Activated naive CD8-positive, alpha-beta T cell treated with anti-CD3 and anti-CD28 coated beads, Interleukin-2, amount 50 U/mL, for 16 hours (primary cell): ENCODE measurements at places on chromosomes 4 and X.

- no peak for DNase-seq
These were observed 15.4 kb upstream of the CDKL5 start for GRCh38 chrX:18410038-18410437.

DNA sequence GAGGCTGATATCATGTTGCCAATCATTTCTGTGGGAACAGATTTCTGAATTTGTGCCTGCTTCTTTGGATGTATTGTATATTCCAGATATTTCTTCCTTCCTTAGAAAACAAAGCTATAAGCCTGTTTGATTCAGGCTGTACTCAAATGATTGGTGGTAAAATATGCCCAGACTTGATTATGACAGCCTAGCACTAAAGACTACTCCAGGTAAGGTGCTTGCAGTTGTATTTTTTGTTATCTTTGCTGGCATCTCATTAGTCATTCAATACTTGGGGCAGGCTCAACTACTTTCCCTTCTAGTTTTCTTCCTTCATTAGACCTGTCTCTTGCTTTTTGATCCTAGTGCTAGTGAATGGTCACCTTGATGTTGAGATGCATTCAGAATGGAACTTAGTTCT lies 90.6 kb downstream of the ZNF518B start:
- no peak for DNase-seq

- DNase-seq, result no peak
These were observed 230.3 kb upstream of the PCDH18 start for GRCh38 chr4:137762591-137762990.

- DNase-seq, result no peak
These were observed 27.2 kb upstream of the IGSF1 start for GRCh38 chrX:131316260-131316659.

- DNase-seq, result no peak
These were observed 15.1 kb upstream of the TNIP2 start for GRCh38 chr4:2771264-2771663.

DNA sequence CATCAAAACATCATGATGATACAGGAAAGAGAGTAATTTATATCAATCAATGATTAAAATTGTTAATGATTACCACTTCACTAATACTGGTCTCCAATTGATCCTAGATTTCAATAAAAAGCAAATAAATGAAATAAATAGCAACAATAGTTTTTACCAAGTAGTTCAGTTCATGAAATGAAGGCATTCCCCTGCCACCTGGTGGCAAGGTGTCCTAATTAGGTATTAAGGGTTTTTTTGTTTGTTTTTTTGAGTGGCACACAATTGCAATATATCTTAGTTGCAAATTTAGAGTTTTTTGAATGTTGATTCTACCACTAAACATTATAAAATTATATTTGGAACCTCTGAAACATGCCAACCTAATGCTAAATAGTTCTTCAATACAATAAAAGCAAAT lies 157.4 kb upstream of the PDE5A start:
- no peak for DNase-seq

DNA sequence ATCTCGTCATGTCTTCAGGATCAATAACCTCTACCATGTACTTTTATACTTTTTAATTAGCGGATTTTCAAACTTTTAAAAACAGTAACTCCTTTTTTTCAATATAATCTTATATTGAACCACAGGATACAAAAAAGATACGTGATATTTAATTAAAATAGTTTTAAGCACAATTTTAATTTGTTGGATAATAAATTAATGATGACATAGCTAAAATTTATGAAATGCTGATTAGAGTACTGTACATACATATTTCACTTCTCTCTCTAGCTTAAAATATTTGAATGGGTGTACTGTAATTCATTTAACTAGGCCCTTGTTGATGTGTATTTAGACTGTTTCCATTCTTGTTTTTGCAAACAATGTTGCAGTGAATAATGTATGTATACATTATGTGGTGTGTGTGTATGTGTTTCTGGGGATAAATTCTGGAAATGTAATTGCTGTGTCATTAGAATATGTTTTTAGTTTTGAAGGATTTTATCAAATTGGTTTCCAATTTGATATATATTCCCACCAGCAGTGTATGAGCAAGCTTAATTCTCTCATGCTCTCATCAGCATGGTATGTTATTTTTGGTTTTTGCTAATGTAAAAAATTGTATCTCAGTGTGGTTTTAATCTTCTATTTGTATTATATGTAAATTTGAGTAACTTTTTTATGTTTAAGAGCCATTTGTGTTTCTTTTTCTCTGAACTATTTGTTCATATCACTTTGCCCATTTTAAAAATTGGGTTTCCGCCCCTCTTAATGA lies 66.4 kb downstream of the CDKL5 start:
- DNase-seq, result no peak

DNA sequence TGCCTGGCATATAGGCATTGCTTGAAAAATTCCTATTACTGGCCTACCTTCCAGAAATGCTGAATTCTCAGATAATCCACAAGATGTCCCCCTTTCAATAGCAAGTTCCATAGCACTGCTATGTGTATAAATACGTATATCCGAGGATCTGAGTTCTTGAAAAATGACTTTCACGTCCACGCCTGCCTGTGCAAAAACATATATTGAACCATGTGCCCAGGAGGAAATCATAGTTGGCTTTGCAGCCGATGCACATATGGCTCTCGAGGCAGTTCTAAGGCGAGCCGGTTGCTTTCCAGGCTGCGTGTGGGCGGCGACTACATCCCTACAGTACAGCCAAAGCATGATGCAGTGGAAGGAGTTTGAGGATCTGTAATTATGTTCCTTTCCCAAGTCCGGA lies 55.4 kb upstream of the ESX1 start:
- DNase-seq, result no peak

DNA sequence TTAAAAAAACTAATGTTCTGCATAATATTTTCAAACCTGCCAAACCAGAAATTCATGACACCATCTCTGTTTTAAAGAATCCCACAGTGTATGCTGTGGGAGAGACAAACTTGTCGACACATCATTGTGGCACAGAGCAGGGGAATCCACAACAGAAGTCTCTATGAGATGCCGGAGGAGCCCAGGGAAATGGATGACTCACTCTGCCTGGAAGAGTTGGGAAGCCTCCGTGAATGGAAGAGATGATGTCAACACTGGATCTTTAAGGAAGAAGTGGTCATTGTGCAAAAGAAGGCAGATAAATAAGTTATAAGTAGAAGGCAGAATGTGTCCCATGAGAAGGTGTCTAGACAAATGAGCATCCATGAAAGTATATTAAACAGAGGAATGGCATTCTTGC lies 595.1 kb downstream of the RAB28 start:
- no peak for DNase-seq

DNA sequence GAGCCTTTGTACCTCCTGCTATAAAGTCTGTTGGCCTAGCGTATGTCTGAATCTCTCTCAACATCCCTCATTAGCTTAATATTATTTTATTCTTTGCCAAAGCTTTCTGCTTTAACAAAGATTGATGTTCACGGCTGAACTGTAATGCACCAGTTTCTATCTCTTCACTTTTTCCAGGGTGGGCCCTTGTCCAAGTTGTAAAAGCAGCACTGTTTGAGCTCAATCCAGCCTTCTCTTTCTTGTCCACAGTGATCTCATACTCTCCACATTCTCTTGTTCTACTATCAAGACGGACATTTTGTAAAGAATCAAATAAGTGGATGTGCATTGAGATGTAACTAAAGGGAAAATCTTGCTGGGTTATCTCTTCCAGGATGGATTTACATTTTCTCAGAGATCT lies 34.4 kb upstream of the RTL3 start:
- no peak for DNase-seq

- no peak for DNase-seq
These were observed 69.2 kb downstream of the SORBS2 start for GRCh38 chr4:185742766-185743165.

GRCh38 chr4:176137631-176138030 lies 57.8 kb downstream of the SPATA4 start:
- no peak for DNase-seq

GRCh38 chr4:184357165-184357564 lies 117.2 kb downstream of the IRF2 start:
- DNase-seq, result no peak

- no peak for DNase-seq
These were observed 358.7 kb upstream of the EMCN start for GRCh38 chr4:100876546-100876945.

DNA sequence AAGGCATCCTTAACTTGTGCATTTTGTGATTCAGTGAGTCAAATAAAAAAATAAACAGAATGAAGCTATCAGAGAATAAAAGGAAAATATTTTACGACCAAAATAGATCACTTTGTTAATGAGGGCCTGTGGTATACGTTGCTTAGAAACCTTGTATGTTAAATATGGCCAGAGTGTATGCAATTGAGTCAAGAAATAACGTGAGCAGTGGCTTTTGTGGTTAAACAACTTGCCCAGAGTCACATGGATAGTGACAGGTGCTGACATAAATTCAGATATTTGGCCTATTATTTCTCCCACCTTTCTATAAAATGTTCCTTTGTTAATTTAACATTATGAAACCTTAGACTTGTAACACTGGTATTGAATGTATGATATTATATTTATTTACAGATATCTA lies 393.4 kb downstream of the PABPC4L start:
- no peak for DNase-seq

- DNase-seq, result no peak
These were observed 20.7 kb upstream of the UCHL1 start for GRCh38 chr4:41236032-41236431.

- no peak for DNase-seq
These were observed 78.4 kb downstream of the JAKMIP1 start for GRCh38 chr4:6121941-6122340.

GRCh38 chr4:83125738-83126141 lies 11.2 kb upstream of the PLAC8 start:
- no peak for DNase-seq

DNA sequence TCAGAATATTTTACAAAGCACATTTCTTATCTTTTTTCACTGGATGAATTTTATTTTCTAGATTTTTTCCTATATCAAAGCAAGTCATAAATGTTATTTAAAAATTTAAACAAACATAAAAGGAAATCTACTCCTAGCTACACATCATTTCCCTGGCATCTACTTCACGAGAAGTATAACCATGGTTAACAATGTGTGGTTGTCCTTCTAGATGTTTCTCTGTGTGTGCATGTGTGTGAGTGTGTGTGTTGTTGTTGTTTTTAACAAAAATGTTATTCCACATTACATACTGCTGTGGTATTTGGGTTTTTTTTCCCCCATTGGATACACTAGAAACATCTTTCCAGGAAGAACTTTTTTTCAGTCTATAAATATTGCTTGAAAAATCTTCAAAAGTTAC lies 103.1 kb downstream of the CHIC2 start:
- no peak for DNase-seq

GRCh38 chr4:20538905-20539304 lies 161.4 kb upstream of the PACRGL start:
- DNase-seq, result no peak

GRCh38 chr4:4368809-4369580 lies 17.9 kb upstream of the NSG1 start:
- DNase-seq, result no peak

DNA sequence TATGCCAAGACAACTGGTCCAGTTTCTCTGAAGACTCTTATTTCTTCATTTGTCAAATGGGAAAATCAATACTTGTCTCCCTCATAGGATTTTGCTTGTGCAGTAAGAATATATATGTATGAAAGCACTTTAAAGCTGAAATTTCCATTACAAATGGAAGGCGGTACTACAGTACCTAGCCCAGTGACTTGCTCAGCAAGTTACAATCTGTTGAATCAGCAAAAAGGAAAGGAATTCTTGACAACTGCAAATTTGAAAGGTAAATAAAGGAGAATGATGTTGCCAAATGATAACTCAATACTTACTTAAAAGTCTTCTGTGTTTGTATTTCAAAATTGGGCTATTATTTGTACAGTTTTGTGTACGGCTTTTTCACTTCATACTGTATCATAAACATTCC lies 71.1 kb downstream of the PKD2 start:
- DNase-seq, result no peak

DNA sequence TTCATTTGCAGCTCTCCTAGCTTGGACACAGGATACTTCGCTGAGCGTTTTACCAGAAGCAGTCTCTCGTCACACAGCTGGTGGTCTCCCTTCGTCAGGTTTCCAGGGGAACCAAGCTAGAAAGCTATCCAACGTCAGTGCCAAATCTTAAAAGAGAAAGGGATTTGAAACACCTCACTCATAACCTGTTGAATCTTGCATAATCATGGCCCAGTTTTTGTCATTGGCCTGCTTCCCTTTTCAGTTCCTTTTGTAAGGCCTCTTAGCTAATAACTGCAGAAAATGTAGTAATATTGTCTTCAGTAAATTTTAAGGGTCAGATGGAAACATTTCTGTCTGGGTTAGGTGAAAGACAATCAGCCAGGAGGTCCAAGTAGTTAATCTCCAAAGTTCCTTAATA lies 22.0 kb downstream of the RAB39B start:
- no peak for DNase-seq

DNA sequence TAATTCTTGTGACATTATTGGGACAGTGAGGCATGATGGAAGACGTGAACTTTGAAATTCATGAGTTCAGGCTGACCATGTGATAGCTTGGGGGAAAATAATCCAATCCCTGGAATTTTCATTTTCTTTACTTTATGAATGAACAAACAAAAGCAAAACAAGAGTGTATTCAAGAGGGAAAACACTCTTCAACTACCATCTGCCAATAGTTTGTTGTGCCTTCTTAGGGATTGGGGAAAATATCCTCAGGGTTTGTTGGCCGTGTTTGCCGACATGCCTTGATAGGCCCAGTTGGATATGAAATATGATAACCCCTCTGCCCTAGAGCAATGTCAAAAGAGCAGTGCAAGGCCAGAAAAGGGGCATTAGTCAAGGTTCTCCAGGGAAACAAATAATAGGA lies 80.8 kb upstream of the CLNK start:
- DNase-seq, result no peak

GRCh38 chr4:55498051-55498450 lies 48.7 kb downstream of the CLOCK start:
- no peak for DNase-seq

- DNase-seq, result no peak
These were observed 70.9 kb downstream of the HTT start for GRCh38 chr4:3145234-3145924.

DNA sequence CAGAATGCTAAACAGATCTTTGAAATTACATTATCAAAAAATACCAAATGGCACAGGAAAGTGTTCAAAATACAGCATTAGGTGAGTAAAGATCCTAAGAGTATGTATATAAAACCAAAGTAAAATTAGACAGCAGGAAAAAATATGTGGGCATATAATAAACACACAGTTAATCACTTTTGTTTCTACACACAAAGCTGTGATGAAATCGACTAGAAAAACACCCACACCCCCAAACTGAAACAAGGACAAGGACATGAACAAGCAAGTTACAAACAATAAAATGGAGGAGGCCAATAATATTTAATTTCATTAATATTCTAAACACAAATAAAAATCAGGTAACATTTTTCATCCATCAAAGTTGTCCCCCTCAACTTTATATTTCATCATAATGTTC lies 143.2 kb downstream of the FRYL start:
- DNase-seq, result no peak
